ENCODE measurements at places on chromosomes 11 and 22. TPM values are rescaled to one million over a fixed set of nuclear protein-coding genes. Genes with fewer than 3 reads are reported as not detected.
A peak's percentile ranks its signal among the peaks of the same experiment; 100 is the strongest.

MAPK8IP1 gene
- 5.0 TPM for total RNA-seq

DNA sequence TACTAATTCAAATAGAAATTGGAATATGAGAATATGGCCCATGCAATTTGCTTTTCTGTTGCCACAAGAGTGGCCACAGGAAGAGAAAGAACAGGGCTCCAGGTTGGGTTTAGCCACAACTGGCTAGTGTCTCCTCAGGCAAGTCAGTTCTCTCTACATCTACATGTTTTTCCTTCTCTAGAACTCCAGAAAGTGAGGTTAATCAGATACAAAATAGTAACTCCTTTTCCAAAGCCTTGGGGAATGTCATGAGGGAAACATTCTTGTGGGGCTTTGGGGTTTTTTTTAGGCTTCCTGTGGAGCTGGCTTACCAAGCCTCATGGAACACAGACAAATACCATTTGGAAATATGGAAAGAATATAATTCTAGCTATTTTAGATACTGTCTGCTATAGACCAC is 161.6 kb downstream of the NAV2 start:
- H3K36me3 ChIP-seq = no peaks in the 10 kb centered on the region
- no peaks in the 10 kb centered on the region for H3K4me1 ChIP-seq
- H3K27me3 ChIP-seq = no peaks in the 10 kb centered on the region
- DNase-seq = no peak
- H3K4me3 ChIP-seq = no peak overlapping the region

DNA sequence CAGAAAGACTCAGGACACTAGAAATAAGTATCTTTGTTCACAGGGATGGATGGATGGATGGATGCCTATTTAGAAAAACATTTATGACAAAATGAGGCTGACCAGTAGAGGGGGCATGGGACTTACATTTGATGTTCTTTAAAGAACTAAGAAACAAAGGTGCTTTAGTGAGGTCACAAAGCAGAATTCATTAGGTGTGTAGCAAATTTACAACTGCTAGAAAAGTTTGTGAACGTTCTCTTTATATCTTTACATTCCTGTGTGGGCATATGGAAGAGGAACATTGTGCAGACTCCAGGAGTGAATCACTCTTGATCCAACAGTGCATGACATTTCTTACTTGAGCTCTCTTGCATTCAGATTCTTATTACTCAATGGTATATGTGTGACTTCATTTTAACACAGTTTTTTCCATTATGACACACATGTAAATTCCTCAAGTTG is 15.8 kb upstream of the SIK2 start:
- H3K4me1 ChIP-seq = peaks cover 3% of the 10 kb centered on the region
- H3K36me3 ChIP-seq = no peaks in the 10 kb centered on the region
- H3K27me3 ChIP-seq = no peaks in the 10 kb centered on the region
- H3K27ac ChIP-seq = no peak overlapping the region
- H3K4me3 ChIP-seq = no peak overlapping the region

DNA sequence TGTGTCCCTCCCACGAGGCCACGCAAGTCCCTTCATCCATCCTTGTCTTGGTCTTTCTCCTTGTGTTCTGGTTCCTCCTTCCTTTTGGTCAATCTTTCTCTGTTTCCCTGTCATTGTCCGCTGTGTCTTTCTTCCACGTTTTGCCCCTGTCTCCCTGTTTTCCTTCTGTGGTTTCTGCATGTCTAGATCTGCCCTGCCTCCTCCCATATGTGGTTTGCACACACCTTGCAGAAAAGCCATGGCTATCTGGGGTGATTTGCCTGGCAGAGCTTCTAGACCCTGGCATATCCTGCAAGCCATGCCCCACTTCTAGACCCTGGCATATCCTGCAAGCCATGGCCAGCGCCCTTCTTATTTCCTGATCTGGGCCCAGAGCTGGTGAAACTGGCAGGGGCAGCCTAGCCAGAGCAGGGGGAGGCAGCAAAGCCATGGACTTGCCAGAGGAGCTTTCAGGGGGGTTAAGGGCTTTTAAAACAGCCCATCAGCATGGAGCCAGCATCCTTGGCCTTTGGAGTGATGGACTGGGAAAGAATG is 131.6 kb upstream of the NECTIN1 start:
- no peaks in the 10 kb centered on the region for H3K4me1 ChIP-seq
- no peak for DNase-seq
- peaks cover 4% of the 10 kb centered on the region for H3K27me3 ChIP-seq
- no peak overlapping the region for H3K4me3 ChIP-seq
- no peaks in the 10 kb centered on the region for H3K36me3 ChIP-seq

DNA sequence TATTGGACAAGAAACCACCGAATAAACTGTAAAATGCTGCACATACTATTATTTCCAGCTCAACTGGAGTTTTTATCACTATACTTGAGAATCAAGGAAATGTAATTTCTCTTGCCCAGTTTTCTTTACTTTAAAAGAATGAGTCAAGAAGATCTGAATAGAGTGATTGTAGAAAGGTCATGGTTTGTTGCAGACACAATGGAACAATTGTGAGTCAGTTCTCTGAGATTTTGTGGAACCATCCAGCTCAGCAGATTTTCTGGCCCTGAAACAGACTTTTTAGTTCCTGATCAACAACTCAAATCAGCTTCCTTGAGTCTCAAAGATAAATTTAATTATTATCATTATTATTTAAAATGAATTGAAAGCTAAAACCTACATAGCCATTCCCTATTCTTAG is 1.3 kb downstream of the TCN1 start:
- H3K27me3 ChIP-seq = no peaks in the 10 kb centered on the region
- H3K36me3 ChIP-seq = no peaks in the 10 kb centered on the region
- no peaks in the 10 kb centered on the region for H3K4me1 ChIP-seq

EFCAB6 gene
- 2.3 TPM for total RNA-seq

DNA sequence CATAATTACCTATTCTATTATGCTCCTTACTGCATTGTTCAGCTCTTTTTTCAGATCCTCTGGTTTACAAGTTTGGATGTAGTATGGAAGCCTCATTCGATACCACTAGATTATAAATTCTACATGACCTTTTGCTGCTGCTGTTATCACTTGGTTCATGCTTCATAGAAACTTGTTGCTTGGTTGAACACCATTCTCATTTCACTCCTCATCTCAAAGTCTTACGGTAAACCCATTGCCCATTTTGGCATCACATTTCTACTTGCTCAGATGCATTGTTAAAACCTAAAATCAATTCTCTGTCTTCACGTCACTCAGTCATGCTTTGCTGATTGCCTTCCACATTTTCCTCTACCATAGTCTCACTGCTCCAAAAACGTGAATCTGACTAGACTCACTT is 155.5 kb upstream of the DDI1 start:
- H3K4me3 ChIP-seq = no peak overlapping the region
- H3K27me3 ChIP-seq = no peaks in the 10 kb centered on the region
- H3K27ac ChIP-seq = no peak overlapping the region
- H3K36me3 ChIP-seq = no peaks in the 10 kb centered on the region
- no peaks in the 10 kb centered on the region for H3K4me1 ChIP-seq

WDR74 gene
- 19.2 TPM for total RNA-seq

TTC36 gene
- 3.1 TPM for total RNA-seq

DNA sequence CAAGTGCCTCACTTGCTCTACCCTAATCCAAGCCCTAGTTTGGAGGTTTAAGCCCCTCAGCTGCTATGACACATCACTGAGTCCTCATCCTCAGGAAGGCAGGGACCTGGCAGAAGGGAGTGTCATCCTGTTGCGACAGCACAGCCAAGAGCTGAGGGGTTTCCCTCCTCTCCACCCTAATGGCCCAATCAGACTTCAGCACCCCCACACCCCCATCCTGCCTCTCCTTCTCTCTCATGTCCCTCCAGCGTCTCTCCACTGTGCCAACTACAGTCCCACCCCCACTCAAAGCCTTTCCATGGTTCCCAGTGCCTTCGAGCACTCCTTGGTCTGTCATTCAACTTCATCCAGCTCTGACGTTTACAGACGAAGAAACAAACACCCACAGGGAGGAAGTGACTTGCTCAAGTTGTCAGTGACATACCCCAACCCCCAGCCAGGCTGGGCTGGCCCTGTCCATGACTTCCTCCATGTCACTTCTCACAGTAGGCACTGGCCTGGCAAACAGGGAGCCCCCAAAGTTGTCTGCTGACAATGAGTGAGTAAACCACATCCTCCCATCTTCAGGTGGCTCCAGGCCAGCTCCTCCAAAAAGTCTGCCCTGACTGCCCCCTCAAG is 15.6 kb downstream of the ARAP1 start:
- no peaks in the 10 kb centered on the region for H3K4me1 ChIP-seq
- no peak overlapping the region for H3K27ac ChIP-seq
- no peaks in the 10 kb centered on the region for H3K27me3 ChIP-seq
- H3K36me3 ChIP-seq = no peaks in the 10 kb centered on the region
- DNase-seq = peak; percentile 67
- no peak overlapping the region for H3K4me3 ChIP-seq

CARD18 gene
- not detected for total RNA-seq

PATE1 gene
- total RNA-seq = not detected

DNA sequence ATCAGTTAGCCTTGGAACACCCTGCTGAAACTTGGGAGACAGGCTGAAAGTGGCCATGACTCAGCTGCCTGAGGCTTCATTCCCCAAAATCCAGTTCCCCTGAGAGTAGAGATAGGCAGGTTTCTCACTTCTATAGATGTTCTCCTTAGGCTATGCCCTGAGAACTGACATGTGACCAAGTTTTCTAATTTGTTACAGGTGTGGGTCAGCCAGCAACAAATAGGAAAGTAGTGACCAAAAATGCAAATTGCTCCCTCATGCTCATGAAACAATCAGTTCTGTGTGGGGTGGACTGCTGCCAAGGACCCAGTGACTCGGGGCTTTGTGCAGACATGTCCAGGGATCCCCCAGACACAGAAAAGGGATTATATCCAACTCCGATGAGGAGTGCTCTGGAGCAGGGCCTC is 7.3 kb upstream of the CCDC15 start:
- no peak for DNase-seq
- no peaks in the 10 kb centered on the region for H3K4me1 ChIP-seq
- H3K27me3 ChIP-seq = no peaks in the 10 kb centered on the region
- no peaks in the 10 kb centered on the region for H3K36me3 ChIP-seq
- no peak overlapping the region for H3K4me3 ChIP-seq
- H3K27ac ChIP-seq = no peak overlapping the region

DNA sequence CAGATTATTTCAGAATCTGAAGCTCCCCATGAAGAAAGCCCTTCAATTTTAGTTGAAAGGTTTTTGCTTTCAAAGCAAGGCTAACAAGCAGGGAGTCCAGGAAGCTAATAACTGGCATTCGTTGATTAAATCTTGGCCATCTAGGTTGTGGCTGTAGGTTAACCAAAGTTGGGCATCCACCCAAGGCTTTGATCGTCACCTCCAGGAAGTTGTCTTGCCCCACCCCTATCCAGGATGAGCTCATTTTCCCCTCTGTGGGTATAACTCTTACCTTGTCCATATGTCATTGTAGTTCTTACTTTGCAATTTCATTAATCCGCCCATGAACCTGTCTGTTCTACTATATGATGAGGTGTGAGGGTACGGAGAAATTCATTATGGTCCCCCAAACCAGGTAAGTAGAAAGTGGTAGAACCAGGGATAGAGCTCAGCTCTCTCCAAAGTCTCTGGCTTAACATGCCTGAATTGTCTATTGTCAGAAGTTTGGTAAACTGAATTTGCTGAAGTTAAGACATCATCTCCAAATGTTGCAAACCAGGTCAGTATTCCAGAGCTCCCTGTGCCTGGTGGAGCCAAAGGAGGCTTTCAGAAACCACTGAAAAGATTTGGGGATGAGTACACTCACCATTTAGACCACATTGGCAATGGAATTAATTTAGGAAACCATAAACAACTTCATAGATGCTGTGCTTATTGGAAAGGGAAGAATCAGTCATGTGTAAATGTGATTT is 97.1 kb downstream of the CD44 start:
- no peak for DNase-seq
- no peak overlapping the region for H3K4me3 ChIP-seq
- H3K4me1 ChIP-seq = peaks cover 23% of the 10 kb centered on the region

TNNI2 gene
- total RNA-seq = not detected

DNA sequence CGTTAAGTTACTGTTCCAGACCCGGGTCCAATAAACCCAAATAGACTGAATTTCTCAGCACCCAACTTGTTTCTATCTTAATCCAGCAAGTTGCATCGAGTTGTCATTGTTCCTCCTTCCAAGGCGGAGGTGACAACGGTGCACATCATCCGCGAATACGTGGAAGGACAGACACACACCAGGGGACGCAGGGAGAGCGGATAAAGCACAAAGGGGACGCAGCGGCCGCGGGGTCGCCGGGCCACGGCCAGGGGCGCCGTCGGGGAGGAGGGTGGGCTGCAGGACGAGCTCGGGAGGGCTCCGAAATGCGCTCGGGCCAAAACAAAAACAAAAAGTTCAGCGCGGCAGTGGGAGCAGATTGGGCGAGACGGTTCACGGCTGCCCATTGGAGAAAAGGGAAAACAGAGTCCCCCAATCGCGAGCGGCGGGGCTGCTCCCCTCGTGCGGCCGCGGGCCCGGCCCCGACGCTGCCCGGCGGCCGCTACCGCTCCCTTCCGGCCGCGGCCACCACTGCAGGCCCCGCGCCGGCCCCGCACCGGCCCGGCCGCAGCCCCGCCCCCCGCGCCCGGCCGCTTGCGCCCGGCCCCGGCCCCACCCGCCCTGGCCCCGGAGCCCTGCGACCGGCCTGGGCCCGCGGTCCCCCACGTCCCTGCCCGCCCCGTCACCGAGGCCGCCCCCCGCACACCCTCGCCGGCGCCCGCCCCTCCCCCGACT is 518 bp downstream of the KMT5B start:
- no peaks in the 10 kb centered on the region for H3K36me3 ChIP-seq
- H3K27ac ChIP-seq = peak overlapping the region; percentile 100
- H3K4me1 ChIP-seq = no peaks in the 10 kb centered on the region
- DNase-seq = peak; percentile 81
- peak overlapping the region; percentile 85 for H3K4me3 ChIP-seq
- no peaks in the 10 kb centered on the region for H3K27me3 ChIP-seq

DNA sequence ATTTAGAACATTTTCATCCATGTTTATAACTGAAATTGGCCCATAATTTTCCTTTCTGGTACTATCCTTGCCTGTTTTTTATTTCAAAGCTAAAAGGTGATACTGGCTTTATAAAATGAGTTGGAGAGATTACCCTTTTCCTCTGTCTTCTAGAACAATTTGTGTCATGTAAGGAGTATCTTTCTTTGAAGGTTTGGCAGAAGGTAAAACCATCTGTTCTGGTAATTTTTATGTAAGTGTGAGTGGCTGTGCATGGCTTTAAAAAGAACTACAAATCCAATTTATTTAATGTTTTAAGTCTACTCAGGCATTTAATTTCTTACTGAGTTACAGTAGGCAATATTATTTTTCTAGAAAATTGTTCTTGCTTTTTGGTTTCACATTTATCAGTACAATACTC is 7.7 kb upstream of the MRGPRD start:
- H3K4me1 ChIP-seq = no peaks in the 10 kb centered on the region
- no peaks in the 10 kb centered on the region for H3K27me3 ChIP-seq
- H3K4me3 ChIP-seq = no peak overlapping the region
- DNase-seq = no peak
- no peaks in the 10 kb centered on the region for H3K36me3 ChIP-seq
- H3K27ac ChIP-seq = no peak overlapping the region

ANO9 gene
- total RNA-seq = not detected

GRCh38 chr11:16148301-16148931 is 207.9 kb downstream of the SOX6 start:
- H3K4me3 ChIP-seq = no peak overlapping the region
- H3K4me1 ChIP-seq = no peaks in the 10 kb centered on the region
- no peaks in the 10 kb centered on the region for H3K27me3 ChIP-seq

GRCh38 chr11:94721565-94722292 is 46.4 kb upstream of the AMOTL1 start:
- no peak overlapping the region for H3K27ac ChIP-seq
- no peak for DNase-seq
- H3K27me3 ChIP-seq = no peaks in the 10 kb centered on the region
- H3K4me1 ChIP-seq = no peaks in the 10 kb centered on the region
- H3K4me3 ChIP-seq = no peak overlapping the region
